ENCODE measurements at places on chromosomes 11 and 22.

DNA sequence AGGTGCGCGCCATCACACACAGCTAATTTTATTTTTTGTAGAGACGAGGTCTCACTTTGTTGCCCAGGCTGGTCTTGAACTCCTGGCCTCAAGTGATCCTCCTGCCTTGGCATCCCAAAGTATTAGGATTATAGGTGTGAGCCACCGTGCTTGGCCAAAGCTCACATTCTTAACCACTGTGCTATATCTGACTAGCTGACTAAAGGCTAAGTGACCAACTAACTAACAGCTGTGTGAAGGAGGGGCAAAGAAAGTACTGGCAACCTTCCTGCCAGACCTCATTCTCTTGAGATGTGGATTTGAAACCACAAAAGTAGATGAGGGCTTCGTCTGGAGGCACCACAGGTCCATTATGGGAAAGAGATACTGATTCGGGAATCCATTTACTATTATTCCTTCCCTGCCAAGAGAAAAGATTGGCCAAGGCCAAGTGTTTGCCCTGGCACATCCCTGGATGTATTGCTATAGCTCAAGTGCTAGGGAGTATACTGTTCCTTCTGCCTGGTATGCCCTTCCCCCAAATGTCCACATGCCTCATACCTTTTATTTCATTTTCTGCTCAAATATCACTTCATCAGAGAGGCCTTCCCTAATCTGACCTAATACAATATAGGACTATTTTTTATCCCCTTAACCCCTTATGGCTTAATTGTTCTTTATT lies 52.7 kb upstream of the RRM1 start:
- peak; percentile 22 for DNase-seq

DNA sequence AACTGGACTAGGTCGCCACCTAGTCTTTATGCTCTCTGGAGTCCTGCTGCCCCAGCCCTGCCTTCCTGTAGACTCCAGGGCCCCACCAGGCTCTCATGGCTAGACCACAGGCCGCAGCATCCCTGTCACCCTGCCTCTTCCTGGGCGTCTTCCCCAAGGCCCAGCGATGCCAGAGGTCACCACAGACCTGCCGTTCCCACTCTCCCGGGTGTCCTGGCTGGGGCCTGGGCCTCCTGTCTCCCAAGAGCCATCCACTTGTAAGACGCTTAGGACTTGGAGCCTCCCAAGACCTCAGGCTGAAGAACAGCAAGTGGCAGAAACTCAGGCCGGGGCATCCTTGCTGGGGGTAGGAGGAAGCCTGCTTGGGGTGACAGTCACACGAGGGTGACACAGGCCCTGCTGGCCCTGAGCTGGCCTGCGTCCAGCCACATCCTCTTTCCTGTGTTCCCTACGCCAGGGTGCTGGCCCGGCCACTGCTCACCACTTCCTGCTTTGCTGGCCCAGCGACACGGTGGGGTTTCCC lies 2.0 kb upstream of the TCIRG1 start:
- peak; percentile 43 for DNase-seq

- DNase-seq: peak; percentile 43
Observed at GRCh38 chr11:121282386-121282785, 10.2 kb upstream of the SC5D start.

- peak; percentile 36 for DNase-seq
Observed at GRCh38 chr22:35299217-35299672, 449 bp upstream of the TOM1 start.

DNA sequence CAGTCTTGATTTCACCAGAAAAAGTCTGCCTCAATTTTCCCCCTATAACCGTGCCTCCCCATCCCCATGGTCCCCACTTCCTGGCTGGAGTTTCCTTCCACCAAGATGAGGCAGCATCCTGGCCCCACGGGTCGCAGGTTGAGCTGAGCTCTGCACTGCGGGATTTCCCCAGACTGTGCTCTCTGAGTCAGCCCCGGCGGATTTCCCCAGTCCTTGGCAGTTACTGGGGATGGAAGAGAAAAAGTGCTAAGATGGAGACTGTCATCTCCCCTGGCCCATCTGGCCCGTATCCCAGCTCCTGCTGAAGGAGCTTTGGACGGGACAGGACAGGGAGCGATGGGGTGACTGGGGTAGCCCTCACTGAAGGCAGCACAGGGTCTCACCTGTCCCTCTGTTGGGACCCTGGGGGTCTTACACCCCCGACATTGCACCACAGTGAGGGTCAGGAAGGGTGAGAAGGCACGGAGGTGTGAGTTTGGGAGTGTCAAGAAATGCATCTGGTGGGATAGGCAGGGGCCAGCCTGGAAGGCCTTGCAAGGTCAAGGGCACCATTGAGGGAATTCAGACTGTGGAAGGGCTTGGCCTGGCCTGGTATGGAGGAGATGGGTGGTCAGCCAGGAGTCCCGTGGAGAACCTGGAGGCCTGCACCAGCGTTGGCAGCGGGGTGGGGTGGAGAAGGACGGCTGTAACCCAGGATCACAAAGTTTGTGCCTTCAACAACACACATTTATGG lies 36.5 kb downstream of the NADSYN1 start:
- peak; percentile 58 for DNase-seq

DNA sequence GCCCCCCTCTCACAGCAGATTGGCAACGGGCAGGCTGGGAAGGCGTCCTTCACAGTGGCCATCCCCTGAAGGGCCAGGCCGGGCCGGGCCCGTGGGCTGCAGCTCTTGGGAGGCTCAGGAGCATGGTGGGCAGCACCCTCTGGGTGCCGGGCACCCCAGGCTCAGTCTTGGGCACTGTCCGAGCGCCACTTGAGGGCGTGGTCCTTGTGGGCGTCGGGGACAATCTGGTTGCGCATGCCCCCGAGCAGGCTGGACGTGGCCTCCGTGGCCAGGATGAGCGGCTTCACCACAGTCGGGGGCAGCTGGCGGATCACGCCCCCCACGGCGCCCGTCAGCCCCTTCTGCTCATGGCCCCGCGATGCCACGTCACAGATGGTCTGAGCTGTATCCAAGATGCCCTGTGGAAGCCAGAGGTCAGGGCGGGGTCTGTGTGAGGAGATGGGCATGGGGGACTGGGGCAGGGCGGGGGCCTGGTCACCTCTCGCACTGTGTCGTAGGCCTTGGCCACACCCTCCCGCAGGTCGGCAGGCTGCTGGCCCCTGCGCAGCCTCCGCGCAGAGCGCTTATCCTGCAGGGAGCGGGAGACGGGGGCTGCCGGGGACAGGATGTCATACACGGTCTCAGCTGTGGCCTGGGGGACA lies 16.5 kb upstream of the EHD1 start:
- no peak for DNase-seq

- no peak for DNase-seq
Observed at GRCh38 chr11:76640501-76640900, 30.0 kb downstream of the LRRC32 start.

DNA sequence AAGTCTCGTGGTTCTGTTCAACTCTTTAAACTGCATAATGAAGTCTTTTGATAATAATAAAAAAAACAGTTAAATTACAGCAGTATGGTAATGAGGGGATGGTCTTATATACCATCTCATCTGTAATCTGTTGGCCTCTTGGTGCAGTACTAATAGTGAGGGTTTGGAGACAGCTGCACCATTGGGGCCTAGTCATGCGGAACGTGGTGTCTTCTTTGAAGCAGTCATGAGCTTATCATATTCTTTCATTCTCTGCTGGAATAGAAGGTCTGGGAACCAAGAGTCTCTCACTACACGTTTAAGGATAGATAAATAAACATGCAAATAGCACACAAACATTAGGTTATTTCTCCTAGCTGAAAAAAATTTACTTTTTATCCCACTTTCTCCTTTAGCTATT lies 40.9 kb upstream of the OR9Q1 start:
- DNase-seq: no peak

DNA sequence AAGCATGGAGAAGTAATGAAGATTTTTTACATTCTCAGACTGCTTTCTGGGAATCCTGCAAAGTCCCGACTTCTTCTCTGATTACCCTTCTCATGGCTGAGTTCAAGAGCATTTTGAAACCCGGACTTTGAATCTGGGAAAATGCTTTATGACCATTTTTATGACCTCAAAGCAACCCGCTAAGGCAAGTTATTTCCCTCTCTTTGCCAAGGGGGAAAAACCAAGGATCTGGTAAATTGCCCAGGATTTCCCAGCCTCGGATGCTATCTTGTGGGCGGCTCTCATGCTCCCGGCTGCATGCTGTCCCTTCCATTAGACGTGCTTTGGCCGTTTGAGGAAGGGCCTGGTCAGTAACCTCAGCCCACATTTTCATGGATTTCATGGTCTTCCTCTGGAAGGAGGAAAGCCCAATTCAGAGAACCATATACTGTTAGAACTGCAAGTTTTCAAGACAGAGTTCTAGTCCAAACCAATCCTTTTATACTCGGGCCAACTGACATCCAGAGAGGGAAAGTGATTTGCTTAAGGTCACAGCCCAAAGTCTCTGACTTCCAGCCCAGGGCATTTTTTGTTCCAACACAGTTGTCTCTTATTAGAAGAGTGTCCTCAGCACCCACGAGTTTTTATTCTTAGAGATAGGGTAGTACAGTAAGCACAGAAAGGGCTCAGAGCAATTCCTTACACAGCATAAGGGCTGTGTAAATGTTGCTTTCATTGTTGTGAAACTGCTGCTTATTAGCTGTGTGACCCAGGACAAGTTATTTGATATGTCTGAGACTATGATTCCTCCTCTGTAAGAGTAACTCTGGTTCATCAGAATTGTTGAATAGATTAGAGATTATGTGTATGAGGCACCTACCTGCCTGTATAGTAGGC lies 77.4 kb downstream of the NAV2 start:
- DNase-seq: peak; percentile 51

- DNase-seq: peak; percentile 94
Observed at GRCh38 chr11:3950996-3951660, 95.7 kb downstream of the STIM1 start.

DNA sequence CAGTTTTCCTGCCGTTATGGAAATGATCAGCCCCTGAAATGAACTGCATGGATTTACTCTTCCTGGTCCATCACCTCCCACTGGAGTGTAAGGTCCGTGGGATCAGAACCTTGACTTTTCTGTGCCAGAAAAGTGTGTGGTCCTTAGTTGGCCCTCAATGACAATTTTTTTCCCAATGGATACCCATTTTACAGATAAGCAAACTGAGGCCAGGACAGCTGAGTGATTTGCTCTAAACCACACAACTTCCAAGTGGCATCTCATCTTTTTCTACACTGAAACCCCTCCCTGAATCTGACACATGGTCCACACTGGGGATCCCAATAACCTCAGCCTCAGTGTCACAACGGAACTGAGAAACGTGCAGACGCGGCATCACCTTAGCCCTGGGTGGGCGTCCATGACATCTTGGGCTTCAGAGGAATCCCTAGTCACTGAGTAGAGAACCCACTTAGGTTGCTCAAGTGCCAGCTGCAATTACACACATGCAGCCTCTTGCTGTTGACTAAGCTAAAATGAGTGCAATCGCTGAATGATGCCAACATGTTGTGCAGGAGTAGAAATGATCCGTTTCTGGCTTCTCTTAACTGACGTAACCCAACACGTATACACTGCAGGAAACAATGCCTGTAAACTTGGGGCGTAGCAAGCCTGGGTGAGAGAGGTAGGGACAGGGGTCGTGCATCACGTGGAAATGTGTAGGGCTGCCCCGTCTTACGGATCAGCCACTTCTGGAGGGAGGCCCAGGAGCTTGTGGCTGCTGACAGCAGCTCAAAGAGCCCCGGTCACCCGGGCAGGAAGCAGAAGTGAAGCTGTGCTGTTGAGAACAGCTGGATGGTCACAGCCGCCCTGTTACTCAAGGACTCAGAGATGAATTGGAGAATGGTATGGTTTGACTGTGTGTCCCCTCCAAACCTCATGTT lies 136.3 kb downstream of the SHANK2 start:
- no peak for DNase-seq

DNA sequence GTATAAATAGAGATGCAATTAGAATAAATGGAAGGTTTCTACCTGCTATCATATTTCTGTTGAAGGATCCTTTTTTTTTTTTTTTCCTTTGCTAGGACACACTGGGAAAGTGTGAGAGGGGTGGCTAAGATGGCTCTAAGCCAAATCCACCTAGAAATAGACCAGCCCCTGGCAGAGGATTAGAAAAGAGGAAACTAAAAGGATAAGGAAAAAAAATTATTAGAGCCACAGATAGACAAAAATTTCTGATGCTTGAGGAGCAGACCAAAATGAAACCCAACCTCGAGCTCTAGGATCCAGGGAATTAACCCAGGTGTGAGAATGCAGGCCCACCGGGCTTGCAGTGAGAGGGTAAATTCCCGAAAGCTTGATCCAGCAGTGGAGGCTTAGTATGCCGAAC lies 262.3 kb downstream of the CADM1 start:
- no peak for DNase-seq

- no peak for DNase-seq
Observed at GRCh38 chr11:101917226-101917625, 904 bp upstream of the ANGPTL5 start.

- DNase-seq: no peak
Observed at GRCh38 chr11:116647305-116648080, 125.3 kb downstream of the BUD13 start.

DNA sequence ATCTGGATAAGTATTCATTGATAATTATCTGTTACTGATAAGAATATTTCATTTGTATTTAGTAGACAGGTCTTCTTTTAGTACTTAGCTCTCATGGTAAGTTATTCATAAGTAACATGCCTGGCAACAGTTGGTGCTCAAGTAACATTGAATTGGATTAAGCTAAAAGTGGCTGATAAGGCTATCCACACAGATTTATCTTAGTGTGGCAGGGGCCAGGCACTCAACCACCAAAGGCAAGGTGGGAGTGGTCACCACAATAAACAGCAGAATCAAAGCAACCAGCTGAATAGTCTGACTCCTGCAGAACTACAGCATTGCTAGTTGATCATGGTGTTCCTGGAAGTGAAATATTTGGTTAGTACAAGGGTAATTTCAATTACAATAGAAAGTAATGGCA lies 33.0 kb upstream of the NARS2 start:
- no peak for DNase-seq

DNA sequence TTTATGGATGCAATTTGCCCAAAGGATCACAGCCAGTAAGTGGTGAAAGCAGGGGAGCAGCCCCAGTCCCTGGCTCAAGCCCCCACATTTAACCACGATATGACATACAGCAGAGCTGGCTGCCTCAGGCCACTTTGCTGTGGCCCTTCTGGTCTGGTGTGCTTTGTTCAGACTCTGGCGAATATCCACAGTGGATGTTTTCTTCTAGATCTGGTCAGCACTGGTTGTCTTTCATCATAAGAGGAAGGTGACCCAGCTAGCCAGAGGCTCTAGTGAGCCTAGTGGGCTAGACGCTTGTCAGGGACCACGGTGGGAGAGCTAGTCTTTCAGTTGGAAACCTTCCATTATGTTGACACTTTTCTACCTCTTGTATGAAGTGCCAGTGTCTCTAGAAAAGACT lies 42.5 kb downstream of the DGCR2 start:
- DNase-seq: no peak

Measured in M059J (cell line).